COR-L47 (cell line): ENCODE measurements at places on chromosomes 7 and 10.
A peak's percentile ranks its signal among the peaks of the same experiment; 100 is the strongest.

- no peak for DNase-seq
Observed at GRCh38 chr7:6533893-6534495, 17.3 kb downstream of the GRID2IP start.

DNA sequence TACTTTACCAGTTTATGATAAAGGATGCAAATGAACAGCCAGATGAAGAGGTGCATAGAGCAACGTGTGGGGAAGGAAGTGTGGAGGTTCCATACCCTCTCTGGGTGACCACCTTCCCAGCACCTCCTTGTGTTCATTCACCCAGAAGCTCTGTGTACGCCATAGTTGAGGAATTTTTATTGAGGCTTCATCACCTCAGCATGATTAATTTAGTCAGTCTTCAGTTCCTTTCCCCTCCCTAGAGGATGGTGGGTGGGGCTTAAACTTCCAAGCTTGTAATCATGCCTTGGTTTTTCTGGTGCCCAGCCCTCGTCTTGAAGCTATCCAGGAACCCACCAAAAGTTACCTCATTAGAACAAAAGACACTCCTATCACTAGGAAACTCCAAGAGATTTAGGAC lies 162.7 kb downstream of the PLCE1 start:
- DNase-seq, result no peak

GRCh38 chr10:124534231-124534798 lies 72.7 kb downstream of the LHPP start:
- no peak for DNase-seq

GRCh38 chr7:36367561-36368077 lies 22.0 kb upstream of the ANLN start:
- no peak for DNase-seq

DNA sequence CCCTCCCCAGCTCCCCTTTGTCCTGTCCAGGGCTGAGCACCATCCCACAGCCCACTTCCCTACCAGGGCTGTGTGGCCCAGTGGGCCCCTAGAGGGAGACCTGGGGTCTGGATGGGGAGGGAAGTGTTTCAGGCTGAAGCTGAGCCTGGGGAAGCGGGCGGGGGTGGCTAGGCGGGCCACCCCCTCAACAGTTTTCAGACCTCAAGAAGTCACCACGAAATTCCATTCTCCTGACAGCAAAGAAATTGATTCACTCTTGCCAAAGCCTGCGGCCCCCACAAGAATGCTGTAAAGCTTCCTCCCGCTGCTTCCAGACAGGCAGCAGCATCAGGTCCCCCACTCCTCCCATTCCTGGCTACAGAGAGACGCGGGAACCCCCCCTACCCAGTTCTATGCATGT lies 2.5 kb upstream of the LFNG start:
- no peak for DNase-seq

DNA sequence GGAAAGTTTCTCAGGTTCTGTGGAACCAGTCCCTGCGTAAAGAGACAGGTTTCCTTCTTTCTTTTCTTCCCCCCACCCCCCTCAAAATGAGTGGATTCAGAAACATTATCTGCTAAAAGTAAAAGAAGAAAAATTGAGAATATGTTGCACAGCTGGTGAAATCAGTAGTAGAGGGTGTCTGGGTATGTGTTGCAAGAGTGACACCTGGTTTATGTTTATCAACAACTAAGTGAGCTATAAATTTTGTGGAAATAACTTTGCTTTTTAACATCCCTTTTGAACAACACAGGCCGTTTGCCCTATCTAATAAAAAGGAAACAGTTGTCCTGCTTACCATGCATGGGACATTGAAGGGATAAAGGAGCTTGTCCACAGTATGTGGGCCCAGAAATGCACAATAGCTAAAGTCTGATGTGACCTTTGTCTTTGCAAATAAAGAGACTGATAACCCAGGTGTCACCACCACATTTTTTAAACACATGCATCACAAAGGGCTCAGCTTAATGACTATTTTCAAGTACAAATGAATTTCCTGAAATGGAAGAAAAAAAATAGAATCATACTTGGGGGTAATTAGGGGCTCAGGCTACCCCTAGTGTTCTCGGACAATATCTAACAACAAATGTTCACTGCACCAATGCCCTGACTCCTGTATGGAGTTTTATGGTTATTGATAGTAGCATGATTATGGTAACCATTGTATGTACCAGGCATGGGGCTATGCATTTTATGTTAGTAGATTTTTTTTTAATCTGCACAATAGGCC lies 221.7 kb upstream of the TCF7L2 start:
- DNase-seq, result no peak

DNA sequence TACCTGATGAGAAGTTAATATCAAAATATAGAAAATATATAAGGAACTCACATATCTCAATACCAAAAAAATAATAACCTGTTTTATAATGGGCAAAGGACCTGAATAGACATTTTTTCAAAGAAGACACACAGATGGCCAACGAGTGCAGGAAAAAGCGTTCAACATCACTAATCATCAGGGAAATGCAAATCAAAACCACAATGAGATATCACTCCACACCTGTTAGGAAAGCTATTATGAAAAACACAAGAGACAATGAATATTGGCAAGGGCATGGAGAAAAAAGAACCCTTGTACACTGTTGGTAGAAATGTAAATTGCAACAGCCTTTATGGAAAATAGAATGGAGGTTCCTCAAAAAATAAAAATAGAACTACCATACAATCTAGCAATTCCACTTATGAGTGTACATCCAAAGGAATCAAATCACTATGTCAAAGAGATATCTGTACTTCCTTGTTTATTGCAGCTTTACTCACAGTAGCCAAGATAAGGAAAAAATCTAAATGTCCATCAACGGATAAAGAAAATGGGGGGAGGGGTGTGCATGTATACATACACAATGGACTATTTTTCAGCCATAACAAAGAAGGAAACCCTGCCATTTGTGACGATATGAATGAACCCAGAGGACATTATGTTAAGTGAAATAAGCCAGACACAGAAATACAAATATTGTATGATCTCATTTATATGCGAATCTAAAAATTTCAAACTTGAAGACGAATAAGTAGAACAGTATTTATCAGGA lies 3.6 kb upstream of the ALOX5 start:
- no peak for DNase-seq

GRCh38 chr10:123685260-123685659 lies 19.1 kb downstream of the GPR26 start:
- DNase-seq, result no peak

DNA sequence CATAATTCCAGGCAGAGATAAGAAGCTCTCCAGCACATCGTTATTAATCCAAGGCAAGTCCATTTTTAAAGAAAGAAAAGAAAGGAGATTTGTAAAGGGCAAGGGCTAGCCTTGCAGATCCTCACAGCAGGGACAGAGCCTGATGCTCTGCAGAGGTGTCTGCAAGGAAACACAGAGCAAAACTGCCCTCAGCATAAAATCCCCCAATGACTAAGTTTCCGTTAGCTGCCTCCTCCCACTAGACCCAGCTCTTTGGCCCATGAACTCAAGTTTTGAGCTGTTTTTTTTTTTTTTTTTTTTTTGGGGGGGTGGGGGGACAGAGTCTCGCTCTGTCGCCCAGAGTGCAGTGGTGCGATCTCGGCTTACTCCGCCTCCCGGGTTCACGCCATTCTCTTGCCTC lies 300.7 kb downstream of the MTERF1 start:
- no peak for DNase-seq

DNA sequence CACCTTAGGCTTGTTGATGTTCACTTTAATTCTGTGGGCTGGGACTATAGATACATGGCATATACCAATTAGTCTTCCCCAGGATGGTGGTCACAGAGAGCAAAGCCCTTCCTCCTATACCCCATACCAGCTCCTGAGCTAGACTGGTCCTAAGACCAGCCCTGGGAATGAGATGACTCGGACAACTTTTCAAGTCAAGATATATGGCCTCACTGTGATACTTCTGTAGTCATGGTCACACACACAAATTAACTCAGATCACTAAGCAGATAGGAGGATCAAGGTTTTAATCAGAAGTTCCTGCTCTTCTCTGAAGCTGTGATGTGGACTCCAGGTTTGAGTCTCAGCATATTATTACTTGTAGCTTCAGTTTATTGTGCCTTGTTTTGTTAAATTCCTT lies 53.1 kb downstream of the SLK start:
- DNase-seq, result no peak

DNA sequence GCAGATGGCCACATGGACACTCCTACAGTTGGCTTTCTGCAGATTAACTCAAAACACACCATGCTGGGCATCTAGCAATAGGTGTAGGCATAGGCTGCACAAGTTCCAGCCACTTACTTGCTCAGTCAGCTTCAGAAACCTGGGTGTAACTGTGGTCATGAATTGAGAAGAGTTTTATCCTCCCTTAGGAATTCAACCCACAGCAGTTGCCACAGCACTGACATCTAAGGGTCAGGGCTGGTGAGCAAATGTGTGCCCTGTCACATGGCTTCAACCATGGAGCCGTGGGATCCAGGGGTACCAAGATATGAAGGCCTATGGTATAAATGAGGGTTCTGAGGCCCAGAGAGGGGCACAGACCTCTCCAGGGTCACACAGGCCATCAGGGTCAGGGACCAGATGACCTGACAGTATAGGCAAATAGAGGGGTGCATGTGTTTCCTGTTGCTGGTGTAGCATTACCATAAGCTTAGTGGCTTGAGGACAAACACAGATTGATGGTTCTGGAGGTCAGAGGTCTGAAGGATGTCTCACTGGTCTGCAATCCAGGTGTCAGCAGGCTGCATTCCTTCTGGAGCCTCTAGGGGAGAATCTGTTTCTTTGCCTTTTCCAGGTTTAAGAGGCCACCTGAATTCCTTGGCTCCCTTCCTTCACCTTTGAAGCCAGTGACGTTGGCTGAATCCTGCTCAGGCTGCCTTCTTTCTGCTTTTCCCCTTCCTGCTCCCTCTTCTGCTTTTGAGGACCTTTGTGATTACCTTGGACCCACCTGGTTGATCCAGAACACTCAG lies 24.1 kb downstream of the MINDY4 start:
- DNase-seq, result no peak

DNA sequence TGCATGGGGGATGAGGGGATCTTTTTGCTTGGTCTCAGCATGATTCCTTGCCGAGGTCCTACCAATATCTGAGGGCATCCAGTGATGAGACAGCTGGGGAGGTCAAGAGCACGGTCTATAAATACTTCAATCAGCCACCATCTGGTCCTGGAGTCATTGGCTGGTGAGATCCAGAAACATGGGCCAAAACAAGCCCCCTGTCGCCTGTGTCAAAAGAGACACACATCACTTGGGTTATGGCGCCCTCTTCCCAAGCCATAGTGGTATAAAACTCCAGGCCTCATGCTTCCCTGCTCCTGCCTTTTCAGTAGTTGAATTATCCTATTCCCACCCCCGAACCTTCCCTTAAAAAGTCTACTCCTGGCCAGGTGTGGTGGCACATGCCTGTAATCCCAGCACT lies 60.9 kb downstream of the SLC35B4 start:
- no peak for DNase-seq

GRCh38 chr7:13949445-13949844 lies 40.0 kb downstream of the ETV1 start:
- no peak for DNase-seq

DNA sequence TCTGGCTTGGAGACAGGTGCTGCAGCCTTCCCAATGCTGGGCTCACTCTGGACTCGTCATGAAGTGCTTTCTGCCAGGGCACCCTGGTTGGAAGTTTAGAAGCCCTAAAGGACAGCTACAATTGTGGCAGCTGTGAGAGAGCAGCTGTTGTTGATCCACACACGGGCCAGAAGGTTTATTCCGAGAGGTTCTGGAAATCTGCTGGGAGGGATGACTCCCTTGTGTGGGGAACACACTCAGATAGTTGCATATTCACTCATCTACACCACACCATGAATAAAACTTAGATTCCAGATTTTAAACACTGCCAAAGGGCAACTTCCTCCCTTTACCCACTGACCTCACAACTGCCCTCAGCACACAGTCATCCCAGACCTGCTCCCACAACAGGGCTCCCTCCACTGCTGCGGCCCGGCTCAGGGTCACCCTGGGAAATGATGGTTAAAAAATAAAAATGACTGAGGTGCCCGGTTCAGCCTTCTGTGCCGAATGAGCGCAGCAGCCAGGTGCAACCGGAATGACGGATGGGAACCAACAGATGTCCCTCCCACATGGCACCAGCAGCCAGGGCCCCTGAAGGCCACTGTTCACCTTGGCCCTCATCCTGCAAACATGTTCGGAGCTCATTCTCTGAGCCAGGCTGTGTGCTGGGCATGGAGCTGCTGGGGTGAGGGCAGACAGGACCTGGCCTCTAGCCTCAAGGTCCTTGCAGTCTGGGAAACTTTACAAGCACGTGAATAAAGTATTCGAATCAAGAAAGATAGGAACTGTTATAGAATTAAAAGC lies 40.2 kb downstream of the ASB13 start:
- no peak for DNase-seq

DNA sequence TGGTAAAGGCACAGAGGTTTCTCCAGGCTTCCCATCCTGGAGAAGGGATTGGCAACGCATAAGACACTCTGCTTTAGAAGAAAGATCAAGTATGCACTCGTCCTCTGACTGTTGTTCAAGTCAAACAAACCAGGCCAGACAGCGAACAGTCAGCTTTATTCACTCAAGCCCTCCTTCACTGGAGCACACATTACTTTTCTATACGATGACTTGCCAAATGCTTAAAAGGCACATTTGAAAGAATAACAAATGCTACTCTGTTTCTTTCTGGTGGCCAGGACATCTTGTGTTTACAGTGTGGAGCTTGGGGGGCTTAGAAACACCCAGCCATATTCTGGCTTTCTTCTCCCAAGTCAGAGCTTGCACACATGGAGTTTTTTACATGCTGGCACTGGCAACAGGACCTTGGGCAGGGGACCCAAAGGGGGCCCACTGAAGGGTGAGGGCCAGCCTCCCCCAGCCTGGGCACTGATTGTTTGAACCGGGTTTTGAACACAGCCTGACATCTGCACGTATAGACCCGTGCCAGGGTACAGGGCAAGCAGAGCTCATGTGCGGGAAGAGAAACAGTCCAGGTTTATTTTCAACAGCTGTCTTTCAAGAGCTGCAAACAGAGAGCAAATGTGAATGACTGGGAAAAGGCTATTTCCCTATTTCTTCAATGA lies 33.3 kb upstream of the FGFR2 start:
- no peak for DNase-seq

DNA sequence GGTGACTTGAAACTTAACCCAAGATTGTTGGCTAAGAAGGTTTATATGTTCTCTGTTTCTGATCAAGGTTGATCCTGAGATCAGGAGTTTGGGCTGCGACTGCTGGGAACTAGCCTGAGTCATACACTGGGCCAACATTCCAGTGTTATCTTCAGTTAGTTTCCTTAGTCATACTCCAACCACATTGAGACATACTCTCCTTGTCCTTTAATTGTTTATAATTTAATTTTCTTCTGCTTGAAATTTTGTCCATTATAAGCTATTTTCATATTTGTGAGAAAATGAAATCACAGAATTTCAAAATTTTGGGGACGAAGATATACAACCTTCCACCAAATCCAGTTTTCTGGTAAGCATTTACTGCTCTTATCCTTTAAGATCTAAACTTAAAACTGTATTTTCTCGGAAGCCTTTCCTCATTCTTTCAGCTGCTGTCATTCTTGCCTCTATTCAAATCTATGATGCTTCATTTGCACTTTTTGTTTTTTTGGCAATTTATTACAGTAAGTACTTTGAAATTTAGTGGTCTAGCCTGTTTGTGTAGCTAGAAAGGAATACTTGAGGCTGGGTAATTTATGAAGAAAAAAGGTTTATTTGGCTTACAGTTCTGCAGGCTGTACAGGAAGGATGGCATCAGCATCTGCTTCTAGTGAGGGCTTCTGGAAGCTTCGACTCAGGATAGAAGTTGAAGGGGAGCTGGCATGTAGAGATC lies 63.4 kb upstream of the POT1 start:
- DNase-seq, result no peak

GRCh38 chr10:2891073-2891769 lies 176.1 kb upstream of the PFKP start:
- DNase-seq, result no peak

GRCh38 chr10:69124563-69125268 lies 738 bp downstream of the VPS26A start:
- peak; percentile 27 for DNase-seq
